CD4-positive, alpha-beta memory T cell (primary cell): ENCODE measurements at places on chromosomes 13 and 19.

DNA sequence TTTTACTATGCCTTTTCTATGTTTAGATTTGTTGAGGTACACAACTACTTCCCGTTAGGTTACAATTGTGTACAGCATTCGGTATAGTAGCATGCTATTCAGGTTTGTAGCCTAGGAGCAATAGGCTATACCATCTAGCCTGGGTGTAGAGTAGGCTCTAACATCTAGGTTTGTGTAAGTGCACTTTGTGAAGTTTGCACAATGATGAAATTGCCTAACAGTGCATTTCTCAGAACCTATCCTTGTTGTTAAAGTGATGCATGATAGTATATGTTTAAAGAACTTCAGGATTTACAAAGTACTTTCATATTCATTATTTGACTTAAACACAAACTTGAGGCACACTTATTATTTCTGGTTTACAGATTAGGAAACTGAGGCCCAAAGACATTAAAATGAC is 11.5 kb upstream of the SERPINE3 start:
- DNase-seq, result no peak

GRCh38 chr13:30871588-30872275 is 34.3 kb upstream of the MEDAG start:
- no peak for DNase-seq

DNA sequence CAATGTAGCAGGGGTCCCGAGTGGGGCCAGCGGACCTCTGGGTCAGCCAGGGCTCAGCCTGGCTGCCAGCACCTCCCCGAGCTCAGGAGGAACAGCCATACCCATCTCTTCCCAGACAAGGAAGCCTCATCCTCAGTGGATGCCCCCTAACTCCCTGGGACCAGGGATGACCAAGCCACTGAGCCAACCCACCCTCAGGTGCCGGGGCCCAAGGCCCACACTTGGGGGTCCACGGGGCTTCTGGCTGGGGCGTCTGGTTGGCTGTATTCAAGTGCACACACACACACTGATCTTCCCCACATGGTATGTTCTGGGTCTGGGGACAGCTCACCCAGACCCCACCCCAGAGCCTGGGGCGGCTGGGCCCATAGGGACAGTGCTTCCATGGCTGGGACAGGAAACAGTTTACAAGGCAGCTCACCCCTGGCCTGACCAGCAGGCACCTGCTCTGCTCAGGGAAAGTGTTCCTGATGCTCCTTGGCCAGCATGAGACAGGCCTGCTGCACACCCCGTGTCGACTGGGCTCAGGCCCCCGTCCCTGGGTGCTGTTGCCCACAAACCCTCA is 7.7 kb downstream of the RAB11B start:
- no peak for DNase-seq

GRCh38 chr13:75480671-75481175 is 1.2 kb downstream of the TBC1D4 start:
- DNase-seq, result peak; percentile 21

- no peak for DNase-seq
Observed at GRCh38 chr13:77653301-77653700, 44.2 kb upstream of the SLAIN1 start.

GRCh38 chr13:33379608-33380007 is 94.1 kb upstream of the STARD13 start:
- DNase-seq, result no peak
